CD4-positive, alpha-beta T cell treated with Interleukin-2 at 100 ng/mL for 4 hours (primary cell): ENCODE measurements at places on chromosomes 3 and 15.

DNA sequence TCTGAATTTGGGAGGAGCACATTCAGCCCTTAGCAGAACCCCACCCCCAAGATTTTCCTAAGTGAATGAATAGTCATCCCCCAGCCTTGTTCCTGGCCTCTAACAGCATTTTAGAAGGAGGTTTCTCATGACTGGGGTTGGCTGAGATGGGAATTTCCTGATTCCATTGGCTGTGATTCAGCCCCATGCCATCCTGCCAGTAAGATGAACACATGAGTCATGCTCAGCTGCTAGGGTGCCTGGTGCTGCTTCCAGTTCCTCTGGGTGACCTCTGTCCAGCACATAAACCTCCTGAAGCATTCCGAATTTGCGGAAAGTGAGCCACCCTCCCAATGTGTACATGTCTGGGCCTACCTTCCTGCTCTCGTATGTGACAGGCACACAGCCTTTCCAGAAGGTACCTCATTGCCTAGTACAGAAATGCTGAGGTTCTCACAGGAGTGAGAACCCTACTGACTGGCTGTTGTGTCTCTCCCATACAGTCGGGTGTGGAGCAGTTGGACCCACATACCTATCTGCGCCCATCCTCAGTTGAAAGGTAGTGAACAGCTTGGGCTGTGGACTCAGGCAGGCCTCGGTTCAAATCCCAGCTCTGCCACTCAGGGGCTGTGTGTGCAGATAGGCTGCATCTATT is 91.7 kb downstream of the APBA2 start:
- DNase-seq, result no peak

- no peak for DNase-seq
These were observed 30.0 kb upstream of the AKAP13 start for GRCh38 chr15:85350395-85350794.

GRCh38 chr15:62756326-62756994 is 286.1 kb upstream of the TPM1 start:
- no peak for DNase-seq

- DNase-seq, result no peak
These were observed 80.7 kb downstream of the COL6A5 start for GRCh38 chr3:130426206-130426605.

DNA sequence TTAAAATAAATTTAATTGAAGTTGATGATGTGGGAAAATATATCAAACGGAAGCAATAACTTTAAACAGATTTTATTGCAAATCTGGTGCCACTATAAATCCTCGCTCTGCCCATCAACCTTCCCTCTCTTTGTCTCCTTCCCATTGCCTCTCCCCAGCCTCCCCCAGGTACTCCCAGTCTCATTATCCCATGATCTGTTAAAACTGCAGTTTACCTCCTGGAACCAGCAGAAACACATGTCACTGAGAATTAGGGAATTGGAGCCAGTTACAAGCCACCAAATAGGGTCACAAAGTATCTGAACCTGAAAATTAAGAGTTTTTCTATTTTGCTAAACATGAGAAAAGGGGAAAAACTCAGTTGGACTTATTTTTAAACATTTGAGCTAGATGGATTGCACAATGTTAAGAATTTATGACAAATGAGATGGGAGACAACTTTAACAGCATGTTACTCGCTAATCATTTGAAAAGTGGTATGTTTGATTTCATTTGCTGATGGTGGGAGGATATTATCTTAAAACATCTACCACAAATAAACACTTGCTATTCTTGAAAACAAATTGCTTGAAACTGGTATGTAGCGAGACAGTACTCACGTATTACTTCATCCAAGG is 2.4 kb downstream of the PLCH1 start:
- DNase-seq, result no peak

DNA sequence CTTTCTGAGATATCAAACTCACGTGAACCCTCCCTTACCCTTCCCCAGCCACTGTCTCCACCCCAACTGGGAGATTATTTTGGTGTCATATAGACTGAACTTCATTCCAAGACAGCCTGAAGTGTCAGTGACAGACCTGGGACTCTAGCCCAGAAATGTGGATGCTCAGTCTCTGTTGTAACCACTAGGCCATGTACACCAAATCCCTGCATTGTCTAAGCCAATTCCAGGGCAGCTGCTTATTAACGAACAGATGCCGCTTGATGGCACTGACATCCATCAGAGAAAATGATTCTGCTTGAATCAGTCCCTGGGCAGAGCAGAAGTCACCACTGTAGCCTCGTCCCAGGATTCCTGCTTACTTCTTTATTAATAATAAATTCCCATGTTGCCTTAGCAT is 305.5 kb downstream of the GRM7 start:
- no peak for DNase-seq

GRCh38 chr15:49079340-49080039 is 33.2 kb upstream of the SECISBP2L start:
- no peak for DNase-seq

- DNase-seq, result no peak
These were observed 322.3 kb downstream of the CNTN4 start for GRCh38 chr3:2420919-2421318.

- DNase-seq, result no peak
These were observed 280.8 kb upstream of the UBE2E2 start for GRCh38 chr3:22922317-22922716.

- no peak for DNase-seq
These were observed 71.2 kb downstream of the DGKG start for GRCh38 chr3:186290796-186291195.

DNA sequence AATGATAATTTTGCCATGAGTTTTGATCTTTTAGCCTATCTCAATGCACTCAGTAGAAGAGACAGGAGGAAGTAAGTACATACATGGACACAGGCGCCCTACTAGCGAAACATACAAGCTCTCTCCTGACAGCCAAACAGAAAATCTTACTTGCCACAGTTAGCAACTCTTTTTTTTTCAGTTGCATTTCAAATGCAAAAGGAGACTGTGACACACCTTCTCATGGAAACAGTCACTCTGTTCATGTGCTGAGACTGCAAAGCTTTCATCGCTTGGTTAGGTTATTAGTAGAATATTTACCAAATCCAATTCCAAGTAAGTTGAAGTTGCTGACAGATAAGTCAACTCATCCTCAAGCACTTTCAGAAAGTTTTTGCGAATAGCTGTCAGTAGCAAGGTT is 223.3 kb downstream of the FOXP1 start:
- DNase-seq, result peak; percentile 45

DNA sequence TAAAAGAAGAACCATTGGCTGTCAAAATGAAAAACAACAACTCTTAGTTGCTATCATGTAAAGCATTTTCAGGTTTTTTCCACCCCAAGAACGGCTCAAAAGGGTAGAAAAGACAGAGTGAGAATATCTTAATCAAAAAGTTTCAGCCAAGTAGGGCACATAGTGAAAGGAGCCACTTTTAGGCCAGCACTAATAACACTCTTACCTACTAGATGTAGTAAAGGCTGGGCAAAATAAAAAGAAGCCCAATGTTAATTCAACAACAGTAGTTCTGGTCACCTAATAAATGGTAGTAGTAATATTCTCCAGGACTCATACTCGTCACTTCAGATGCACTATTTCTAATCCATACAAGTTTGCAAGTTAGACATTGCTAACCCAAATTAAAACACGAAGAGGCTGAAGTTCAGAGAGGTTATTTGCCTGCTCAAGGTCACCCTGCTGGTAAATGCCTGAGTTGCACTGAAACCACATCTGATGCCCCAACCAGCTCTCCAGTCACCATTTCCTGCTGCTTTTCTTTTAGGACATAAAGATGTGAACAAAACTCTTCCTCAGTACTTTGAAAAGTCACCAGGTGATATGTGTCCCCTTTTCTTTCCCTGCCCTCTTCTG is 7.5 kb downstream of the GOLIM4 start:
- DNase-seq, result no peak

DNA sequence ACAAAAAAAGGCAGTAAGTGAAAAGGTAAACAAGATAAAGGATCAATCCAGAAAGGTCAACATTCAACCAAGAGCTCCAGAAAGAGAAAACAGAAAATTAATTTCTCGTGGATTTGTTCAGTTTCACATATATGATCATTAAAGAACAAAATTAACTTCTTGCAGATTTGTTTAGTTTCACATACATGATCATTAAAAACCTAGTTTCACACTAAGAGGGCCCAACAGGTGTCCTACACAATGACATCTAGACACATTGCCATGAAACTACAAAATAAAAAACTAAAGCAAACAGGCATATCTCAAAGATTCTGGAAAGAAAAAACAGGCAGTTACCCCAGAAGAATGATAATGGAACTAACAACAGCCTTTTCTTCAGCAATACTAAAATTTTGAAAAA is 22.1 kb downstream of the PHC3 start:
- DNase-seq, result no peak

- DNase-seq, result no peak
These were observed 41.1 kb upstream of the ARL8B start for GRCh38 chr3:5080779-5081550.

GRCh38 chr3:50405249-50405648 is 45.9 kb upstream of the TMEM115 start:
- peak; percentile 9 for DNase-seq

DNA sequence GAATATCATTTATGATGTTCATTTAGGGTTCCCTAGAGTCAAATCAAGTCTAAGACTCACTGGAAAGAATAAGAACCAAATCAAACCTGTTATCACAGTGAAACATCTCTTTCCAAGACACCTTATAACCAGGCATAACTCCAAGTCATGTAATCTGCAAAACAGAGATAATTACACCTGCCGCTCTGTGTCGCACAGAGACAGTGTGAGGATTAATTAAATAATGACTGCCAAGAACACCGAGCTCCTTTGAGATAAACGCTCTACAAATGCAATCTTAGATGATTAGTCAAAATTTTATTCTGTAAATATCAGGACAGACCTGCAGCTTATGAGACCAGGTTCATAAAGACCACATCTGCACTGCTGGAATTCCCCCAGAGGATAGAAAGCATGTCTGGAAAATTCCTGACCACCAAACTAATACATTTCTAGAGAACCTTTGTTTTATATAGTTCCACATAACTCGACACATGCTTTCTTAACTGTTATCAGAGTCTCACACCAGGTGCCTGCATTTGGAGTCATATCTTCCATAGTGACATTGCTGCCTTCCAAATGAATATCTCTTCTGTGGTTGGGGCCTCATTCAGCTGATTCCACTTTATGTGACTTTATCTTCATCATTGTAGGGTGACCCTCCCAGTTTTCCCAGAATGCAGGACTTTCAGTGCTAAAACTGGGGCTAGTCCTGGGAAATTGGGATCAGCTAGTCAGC is 252.8 kb downstream of the CD47 start:
- no peak for DNase-seq

DNA sequence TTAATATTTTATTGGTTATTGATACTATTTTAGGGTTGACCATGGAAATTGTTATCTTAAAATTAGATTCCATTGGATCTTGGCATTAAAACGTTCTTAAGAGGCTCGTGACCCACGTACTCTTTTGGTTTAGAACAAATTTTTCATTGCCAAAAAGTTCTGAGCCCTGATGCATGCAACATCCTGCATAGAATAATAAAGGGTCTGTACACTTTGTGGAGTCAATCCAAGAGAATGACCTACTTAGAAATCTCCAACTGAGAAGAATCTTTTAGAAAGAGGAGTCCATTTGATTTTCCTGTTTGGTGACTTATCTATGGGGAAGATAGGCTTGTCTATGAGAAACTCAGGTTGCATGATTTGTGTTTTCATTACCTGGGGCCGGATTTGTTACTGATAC is 404.2 kb upstream of the RGMA start:
- no peak for DNase-seq

DNA sequence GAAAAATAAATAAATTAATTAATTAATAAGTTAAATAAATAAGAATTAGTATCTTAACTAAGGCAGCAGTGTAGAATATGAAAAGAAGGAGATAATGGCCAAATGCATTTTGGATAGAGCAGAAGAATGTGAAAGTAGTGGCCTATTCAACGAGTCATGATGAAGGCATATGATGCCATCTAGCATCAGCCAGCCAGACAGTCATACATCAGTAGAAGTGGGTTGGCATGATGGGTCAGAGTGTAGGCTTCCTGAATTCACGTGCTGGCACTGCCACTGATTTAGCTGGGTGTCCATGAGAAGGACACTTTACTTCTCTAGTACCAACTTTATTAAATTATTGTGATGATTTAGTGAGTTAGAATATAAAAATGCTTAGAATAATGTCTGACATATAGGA is 256.1 kb upstream of the ARPP21 start:
- DNase-seq, result no peak

DNA sequence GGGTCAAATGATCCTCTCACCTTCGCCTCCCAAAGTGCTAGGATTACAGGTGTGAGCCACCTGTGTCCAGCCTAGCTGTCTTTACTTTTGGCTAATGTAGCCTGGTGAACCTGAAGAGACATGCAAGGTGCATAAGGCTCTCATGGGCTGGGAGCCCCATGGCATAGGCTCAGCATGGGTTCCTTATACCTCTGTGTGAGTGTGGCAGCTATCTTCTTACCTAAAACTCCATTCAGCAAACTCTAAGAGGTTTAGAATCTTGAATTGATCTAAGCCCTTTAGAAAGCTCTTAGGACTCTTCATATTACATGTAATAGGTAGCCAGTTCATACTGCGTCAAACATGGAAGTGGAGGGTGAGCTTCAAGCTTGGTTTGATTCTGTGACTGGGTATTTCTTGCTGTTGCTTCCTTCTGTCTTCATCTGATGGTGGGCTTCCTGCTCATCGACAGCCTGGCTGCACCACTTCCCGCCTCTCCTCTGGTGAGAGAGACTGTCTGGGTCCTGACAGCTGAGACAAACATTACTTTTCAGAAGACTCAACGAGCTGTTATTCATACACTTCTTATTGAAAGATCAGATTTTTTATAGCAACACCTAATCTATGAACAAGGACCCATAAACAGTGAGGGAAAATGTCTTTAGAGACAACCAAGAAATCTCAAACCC is 19.2 kb upstream of the TKT start:
- no peak for DNase-seq

- DNase-seq, result peak; percentile 99
These were observed 26.8 kb upstream of the MTHFS start for GRCh38 chr15:79923515-79924169.

DNA sequence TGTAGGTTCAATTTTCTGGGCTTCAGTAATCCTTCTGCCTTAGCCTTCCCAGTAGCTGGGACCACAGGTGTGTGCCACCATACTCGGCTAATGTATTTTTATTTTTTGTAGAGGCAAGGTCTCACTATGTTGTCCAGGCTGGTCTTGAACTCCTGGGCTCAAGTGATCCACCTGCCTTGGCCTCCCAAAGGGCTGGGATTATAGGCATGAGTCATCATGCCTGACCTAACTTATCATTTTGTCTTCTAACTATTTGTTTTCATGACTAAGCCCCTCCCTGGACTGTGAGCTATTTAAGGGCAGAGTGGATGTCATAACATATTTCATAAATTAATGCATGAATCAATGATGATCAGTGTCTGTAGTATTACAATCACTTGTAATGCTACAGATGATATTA is 56.1 kb upstream of the PIAS1 start:
- DNase-seq, result no peak

DNA sequence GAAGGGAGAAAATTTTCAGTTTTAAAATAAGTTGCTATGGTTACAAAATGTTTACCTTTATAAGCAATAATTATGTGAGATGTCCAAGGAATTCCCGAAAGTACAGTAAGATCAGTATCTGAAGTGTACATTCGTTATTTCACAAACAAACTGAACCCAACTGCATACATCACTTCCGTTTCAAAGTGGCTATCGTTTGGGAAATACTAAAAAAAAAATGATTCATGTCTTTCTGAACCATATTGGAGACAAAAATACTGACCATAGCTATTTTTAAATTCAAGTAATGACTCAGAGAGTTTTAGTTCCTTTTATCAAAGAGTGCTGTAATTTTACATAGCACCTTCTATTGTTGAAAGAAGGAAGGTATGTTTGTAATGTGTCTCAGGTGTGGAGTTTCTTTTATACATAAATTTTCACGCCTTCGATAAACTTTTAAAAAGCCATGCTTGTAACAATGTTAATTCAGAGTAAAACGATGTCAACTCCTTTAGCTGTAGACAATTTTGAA is 8.0 kb upstream of the ANKRD28 start:
- DNase-seq, result peak; percentile 60
